Ovary (tissue), 10 donors: ENCODE measurements at places on chromosomes 7 and 10.

DNA sequence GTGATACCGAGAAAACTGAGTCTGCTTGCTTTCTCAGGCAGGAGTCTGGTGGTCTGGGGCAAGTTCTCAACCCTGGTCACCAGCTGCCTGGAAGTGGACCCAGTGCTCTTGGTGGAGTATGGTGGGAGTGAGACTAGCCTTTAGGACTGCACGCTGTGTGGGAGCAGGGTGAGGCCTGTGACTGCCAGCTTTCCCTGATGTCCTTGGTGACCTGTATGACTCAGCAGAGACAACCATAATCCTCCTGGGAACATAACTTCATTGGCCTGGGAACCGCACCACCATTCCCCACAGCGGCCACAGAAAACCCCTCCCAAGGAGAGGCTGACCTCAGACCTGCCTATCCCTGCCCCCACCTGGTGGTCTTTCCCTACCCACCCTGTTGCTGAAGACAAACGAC lies 139.5 kb upstream of the CHRM2 start:
- no peaks in the 10 kb centered on the region for H3K4me1 ChIP-seq
- no peaks in the 10 kb centered on the region for H3K36me3 ChIP-seq
- H3K4me3 ChIP-seq: no peak overlapping the region
- no peak for DNase-seq

GRCh38 chr10:111122127-111122526 lies 45.3 kb downstream of the ADRA2A start:
- no peak overlapping the region for H3K27ac ChIP-seq
- no peak for DNase-seq
- H3K4me3 ChIP-seq: no peak overlapping the region
- H3K27me3 ChIP-seq: no peaks in the 10 kb centered on the region
- H3K36me3 ChIP-seq: no peaks in the 10 kb centered on the region
- H3K4me1 ChIP-seq: no peaks in the 10 kb centered on the region

DNA sequence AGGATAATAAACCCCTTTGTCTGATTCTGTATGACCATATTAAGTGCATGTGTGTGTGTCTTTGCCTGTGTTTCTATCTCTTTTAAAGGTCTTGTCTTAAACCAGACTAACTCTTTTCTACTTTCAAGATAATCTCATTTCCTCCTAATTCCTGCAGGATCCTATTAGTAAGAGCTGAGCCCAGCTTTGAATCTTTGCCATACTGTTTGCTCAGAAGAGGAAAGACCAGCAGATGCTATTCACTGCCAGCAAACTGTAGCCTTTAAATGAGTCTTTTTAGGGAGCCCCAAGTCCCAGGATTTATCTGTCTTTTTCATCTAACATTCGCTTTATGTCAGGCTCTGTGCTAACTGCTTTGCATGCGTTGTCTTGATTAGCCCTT lies 2.9 kb downstream of the GPR158 start:
- H3K27ac ChIP-seq: no peak overlapping the region
- no peak for DNase-seq
- H3K27me3 ChIP-seq: no peaks in the 10 kb centered on the region

- H3K4me3 ChIP-seq: no peak overlapping the region
- no peaks in the 10 kb centered on the region for H3K36me3 ChIP-seq
- H3K4me1 ChIP-seq: no peaks in the 10 kb centered on the region
- DNase-seq: no peak
Observed at GRCh38 chr10:74337330-74338016, 186.5 kb downstream of the ADK start.

DNA sequence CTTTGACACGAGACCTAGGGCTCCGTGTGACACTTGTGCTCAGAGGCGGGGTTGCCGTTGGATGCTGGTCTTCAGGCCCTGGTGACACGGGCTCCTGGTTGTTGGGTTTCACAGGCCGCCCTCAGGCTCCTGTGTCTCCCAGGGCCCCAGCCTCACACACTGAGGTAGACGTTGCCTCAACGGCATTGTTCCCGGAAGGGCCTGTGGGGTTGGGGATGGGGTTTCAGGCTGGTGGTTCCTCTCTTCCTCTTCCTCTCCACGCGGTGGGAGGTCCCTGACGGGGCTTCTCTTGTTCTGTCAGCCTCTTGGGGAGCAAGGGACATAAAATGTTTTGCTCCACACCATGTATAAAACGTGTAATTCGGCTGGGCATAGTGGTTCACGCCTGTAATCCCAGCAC lies 125.1 kb downstream of the TRRAP start:
- no peaks in the 10 kb centered on the region for H3K27me3 ChIP-seq
- DNase-seq: no peak
- H3K27ac ChIP-seq: no peak overlapping the region
- H3K4me3 ChIP-seq: no peak overlapping the region

GRCh38 chr7:140192176-140192575 lies 15.4 kb upstream of the KDM7A start:
- H3K36me3 ChIP-seq: no peaks in the 10 kb centered on the region
- no peak overlapping the region for H3K4me3 ChIP-seq
- H3K4me1 ChIP-seq: no peaks in the 10 kb centered on the region
- H3K27ac ChIP-seq: no peak overlapping the region
- H3K27me3 ChIP-seq: no peaks in the 10 kb centered on the region

DNA sequence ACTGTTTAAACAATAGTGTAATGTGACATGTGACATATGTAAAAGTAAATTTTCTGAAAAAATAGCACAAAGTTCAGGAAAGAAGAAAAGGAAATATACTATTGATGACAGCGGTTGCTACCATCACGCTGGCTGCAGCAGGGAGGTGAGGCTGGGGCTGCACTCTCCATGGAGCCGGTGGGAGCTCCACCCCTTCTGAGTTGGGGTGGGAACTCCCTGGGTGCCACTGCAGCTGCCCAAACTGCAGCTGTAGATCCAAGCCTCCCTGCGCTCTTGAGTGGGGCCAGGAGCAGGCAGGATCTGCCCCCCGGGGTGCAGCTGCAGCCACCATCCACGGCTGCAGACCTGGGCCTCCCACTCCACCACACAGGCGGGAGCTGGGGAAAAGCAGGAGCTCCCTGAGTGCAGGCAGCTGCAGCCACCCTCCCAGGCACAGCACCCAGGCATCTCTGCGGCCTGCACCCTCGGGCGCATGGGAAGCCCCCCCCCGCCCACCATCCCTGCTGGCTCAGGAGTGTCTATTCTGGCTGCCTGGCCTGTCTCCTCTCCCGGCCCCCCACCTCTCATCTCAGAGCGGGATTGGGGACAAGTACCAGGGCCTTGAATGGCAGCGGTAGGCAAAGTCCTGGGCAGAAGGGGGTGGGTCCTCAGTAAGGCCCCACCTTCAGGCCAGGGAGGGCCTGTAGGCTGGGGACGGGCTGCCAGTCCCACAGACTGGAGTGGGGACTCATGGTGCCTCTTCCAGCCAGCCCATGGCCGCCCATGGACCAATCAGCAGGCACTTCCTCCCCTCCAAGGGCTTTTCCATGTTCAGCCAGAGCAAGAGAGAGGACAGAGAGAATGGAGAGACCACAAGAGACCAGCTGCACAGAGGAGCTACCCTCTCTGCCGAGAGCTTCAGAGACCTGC lies 50.1 kb downstream of the TNS3 start:
- H3K27me3 ChIP-seq: no peaks in the 10 kb centered on the region
- no peak overlapping the region for H3K4me3 ChIP-seq
- no peak for DNase-seq
- H3K27ac ChIP-seq: no peak overlapping the region
- H3K4me1 ChIP-seq: peaks cover 10% of the 10 kb centered on the region

- no peaks in the 10 kb centered on the region for H3K27me3 ChIP-seq
- DNase-seq: no peak
- no peak overlapping the region for H3K27ac ChIP-seq
- H3K4me3 ChIP-seq: no peak overlapping the region
- H3K36me3 ChIP-seq: no peaks in the 10 kb centered on the region
Observed at GRCh38 chr7:119197877-119198527, 973.5 kb downstream of the ANKRD7 start.

- no peaks in the 10 kb centered on the region for H3K27me3 ChIP-seq
- no peaks in the 10 kb centered on the region for H3K4me1 ChIP-seq
- H3K36me3 ChIP-seq: no peaks in the 10 kb centered on the region
- DNase-seq: no peak
- H3K4me3 ChIP-seq: no peak overlapping the region
Observed at GRCh38 chr7:70132226-70132851, 534.1 kb downstream of the AUTS2 start.

DNA sequence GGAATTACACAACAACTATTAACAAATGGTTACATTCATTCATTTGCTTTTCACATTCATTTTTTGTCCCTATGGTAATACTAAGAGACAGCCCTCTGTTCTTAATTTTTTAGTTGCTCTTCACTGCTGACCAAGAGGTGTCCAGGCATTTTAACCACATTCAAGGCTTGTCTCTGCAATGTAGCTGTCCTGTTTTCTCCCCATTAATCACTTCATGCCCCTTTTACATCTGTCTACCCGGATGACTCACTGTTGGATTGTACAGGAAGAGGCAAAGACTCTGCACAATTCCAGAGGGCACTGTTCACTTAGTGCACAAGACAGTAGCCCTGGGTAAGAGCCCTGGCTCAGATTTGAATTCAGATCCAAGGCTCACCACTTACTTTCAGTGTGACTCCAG lies 168.5 kb downstream of the NOC3L start:
- DNase-seq: no peak
- no peak overlapping the region for H3K4me3 ChIP-seq
- H3K4me1 ChIP-seq: peaks cover 11% of the 10 kb centered on the region
- H3K36me3 ChIP-seq: no peaks in the 10 kb centered on the region

GRCh38 chr10:95447685-95448084 lies 113.5 kb downstream of the SORBS1 start:
- peak; percentile 39 for DNase-seq
- no peaks in the 10 kb centered on the region for H3K27me3 ChIP-seq
- H3K27ac ChIP-seq: no peak overlapping the region
- H3K4me3 ChIP-seq: no peak overlapping the region

DNA sequence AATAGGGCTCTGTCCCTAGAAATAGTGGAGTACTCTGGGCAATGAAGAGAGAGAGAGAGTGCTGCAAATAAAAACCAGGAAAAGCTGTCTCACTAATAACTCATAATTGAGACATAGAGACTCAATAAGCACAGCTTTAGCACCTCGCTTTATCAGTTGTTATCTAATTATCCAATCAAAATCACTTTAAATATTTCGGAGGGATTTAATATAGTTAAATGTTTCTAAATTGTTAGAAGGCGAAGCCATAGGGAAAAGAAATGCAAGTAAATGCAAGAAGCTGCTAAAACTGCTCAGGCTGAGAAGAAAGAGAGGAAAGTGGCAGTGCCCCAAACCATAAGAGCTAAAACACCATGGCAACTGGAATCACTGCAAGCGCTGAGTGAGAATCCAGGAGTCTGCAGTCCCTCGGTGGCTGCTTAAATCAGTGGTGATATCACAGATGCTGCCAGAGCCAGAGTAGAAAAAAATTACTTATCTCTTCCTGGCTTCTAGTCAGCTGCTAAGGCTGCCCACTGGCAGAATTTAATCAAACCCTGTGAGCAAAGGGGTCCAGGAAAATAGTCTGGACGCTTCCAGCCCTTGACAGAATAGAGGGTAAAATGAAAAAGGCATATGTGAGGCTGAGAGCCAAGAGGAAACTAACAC lies 150.4 kb upstream of the CHRM2 start:
- no peaks in the 10 kb centered on the region for H3K36me3 ChIP-seq
- H3K4me1 ChIP-seq: no peaks in the 10 kb centered on the region
- no peak overlapping the region for H3K4me3 ChIP-seq
- no peak overlapping the region for H3K27ac ChIP-seq
- H3K27me3 ChIP-seq: no peaks in the 10 kb centered on the region

- no peak for DNase-seq
- H3K4me1 ChIP-seq: no peaks in the 10 kb centered on the region
- H3K27ac ChIP-seq: no peak overlapping the region
- H3K36me3 ChIP-seq: no peaks in the 10 kb centered on the region
- H3K4me3 ChIP-seq: no peak overlapping the region
Observed at GRCh38 chr10:955820-956217, 24.3 kb upstream of the LARP4B start.

GRCh38 chr10:100660365-100660764 lies 85.0 kb upstream of the PAX2 start:
- H3K36me3 ChIP-seq: no peaks in the 10 kb centered on the region
- DNase-seq: no peak
- H3K4me1 ChIP-seq: no peaks in the 10 kb centered on the region
- no peak overlapping the region for H3K4me3 ChIP-seq

DNA sequence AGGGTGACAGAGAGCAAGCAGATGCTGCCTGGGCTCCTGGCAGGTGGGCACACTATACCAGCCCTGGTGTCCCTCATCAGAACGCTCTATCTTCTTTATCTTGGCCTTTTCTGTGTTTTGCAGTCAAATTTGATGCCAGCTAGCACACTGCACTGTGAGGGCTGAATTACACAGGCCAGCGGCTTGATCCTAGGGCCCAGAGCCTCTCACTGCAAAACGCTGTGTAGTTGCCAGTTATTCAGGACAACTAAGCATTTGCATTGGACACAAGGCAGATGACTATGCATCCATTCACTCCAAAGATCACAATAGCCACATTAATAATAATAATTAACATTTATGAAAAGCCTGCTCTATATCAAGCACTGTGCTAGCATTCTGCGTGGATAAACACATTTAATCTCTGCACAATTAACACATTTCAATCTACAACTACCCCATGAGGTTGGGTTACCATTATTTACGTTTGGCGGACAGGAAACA lies 100.3 kb downstream of the PAXIP1 start:
- no peak for DNase-seq
- H3K4me1 ChIP-seq: no peaks in the 10 kb centered on the region
- H3K27ac ChIP-seq: no peak overlapping the region
- no peak overlapping the region for H3K4me3 ChIP-seq
- no peaks in the 10 kb centered on the region for H3K27me3 ChIP-seq

DNA sequence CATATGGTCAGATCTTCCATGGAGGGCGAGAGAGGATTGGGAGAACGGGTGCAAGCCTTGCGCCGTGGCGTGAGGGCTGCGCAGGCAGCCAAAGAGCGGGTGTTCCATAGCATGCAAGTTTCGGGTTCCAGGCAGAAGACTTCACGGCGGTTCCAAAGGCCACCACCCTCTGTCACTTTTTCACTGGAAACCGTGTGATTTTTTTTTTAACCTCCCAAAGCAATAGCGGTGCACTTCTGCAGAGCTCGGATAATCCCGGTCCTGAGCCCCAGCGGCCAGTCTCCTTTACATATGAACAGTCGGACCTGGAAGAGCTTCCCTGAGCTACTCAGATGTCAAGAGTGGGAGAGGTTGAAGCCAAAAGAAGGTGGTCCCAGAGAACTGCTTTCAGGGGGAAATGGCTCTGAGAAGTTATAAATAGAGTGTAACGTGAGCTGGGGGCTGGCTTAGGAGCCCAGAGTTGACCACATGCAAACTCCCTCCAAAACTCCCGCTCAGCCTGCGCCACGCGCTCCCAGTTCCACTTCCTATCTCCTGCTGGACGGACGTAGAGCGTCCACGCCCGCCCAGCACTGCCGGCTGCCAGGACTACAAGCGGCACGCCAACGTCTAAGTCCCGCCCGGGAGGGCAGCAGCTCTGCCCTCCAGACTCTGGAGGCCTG lies at the start of gene MEOX2:
TSS of gene MEOX2 (minus strand) at position 389 of the 662 bp plus-strand sequence. CDS start at position 108, 281 bp downstream.
- no peaks in the 10 kb centered on the region for H3K36me3 ChIP-seq
- no peaks in the 10 kb centered on the region for H3K27me3 ChIP-seq
- peak; percentile 59 for DNase-seq
- peak within 1 kb of the TSS; percentile 35 for H3K27ac ChIP-seq
- H3K4me3 ChIP-seq: peak within 1 kb of the TSS; percentile 42
